Esophagus squamous epithelium (tissue), 5 donors: ENCODE measurements at places on chromosomes 2 and 18.

DNA sequence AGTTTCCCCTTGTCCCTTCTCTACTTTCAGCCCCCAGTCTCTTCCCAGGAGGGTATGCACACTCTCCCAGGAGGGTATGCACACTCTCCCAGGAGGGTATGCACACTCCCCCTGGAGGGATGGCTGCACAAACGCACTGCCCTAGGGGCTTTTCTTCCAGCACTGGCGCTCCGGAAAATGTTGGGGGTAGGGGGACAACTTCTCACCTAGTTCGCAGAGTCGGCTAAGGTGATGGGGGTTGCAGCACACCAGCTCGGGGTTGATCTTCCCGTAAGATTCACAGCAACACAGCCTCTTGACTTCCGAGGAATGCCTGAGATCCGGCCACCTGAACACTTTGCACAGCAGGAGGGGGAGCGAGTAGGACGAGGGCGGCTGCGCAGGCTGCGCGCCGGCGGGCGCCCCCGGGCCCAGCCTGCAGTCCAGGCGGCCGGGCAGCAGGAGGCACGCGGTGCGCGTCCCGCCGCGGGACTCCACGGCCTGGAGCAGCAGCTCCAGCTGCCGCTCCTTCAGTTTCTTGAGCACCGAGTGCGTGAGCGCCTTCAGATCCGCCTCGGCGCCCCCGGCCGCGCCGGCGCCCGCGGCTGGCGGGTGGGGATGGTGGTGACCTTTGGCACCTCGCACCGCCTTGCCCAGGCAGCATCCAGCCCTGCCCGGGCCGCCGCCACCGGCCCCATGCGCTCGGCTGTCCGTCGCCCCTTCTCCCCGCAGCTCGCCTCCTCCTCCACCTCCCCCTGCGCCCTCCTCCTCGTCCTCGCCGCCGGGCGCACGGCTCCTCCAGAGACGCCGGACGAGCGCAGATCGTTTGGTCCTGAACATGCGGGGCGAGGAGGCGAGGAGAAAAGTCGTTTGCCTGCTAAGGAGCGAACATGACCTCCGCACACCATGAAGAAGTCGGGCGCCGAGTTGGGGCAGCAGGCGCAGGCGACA is 894 bp downstream of the SMAD7 start:
- no peak for DNase-seq

- DNase-seq, result no peak
Observed at GRCh38 chr18:31039426-31039825, 3.1 kb downstream of the DSC3 start.

DNA sequence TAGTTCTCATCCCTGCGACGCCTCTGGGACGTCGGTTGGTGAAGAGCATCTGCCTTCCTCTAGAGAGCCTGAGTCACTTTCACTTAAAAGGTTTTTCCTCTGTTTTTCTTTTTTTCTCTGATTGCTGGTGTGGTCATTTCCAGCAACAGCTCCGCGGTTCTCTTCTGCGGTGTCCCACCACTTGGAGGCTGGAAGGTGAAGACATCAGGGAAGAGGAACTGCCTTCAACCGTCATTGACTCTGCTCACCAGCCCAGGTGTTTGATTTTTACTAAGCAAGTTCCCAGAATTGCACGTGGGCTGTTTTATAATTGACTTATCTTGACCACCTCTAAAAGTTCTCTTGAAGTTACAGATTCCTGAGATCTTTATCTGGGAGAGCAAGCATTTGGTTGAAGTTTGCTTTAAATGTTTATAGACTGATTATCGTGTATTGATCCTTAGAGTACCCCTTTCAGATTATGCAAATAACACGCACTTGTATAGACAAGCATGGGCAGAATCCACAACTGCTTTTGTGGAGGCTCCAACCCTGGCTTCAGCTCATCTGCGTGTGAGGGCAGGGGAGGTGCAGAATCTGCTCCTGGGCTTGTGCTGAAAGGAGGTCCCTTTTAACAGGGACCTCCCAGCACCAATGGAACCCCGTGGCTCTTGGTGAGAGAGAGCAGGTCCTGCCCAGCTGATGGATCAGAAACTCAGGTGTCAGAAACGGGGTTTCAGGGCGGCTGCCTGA is 3.5 kb downstream of the CTDP1 start:
- no peak for DNase-seq

- DNase-seq, result no peak
Observed at GRCh38 chr2:127279781-127280180, 14.2 kb downstream of the ERCC3 start.

DNA sequence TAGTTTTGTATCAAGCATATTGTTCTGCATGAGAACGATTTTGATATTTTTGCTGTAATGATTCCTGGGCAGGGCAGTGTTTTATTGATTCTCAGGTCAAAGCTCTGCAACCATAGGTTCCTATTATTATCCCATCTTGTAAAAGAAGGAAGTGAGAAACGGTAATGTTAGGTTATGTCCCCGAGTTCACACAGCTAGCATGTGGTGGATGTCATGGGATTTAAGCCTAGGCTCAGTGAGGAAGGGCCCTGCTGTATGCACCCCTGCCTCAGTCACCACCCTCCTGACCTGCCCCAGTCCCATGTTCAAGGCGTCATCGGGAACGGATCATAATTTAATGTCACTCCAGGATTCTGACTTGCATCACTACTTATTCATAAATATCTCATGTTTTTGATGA is 10.7 kb downstream of the ACP1 start:
- no peak for DNase-seq

- DNase-seq, result no peak
Observed at GRCh38 chr2:216690853-216691741, 4.3 kb downstream of the IGFBP5 start.

DNA sequence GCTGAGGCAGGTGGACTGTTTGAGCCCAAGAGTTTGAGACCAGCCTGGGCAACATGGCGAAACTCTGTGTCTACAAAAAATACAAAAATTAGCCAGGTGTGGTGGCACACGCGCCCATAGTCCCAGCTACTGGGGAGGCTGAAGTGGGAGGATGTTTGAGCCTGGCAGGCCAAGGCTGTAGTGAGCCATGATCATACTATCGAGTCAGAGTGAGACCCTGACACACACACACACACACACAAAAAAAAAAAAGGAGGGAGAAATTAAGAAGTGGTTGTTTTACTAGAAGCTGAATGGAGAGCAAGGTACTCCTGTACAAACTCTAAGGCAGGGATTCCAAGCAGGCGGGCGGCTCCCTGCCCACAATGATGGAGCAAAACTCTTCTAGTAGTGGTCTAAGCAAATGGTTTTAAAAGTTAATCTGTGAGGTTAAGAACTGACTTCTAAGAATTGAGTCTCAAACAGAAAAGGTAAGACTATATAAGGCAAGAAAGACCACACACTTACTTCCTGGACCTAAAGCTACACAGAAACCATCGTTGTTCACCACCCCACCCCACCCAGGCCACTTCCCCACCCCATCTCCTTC is 2.6 kb downstream of the ANKRD44 start:
- no peak for DNase-seq

GRCh38 chr2:234988491-234988890 is 36.7 kb downstream of the SH3BP4 start:
- DNase-seq, result no peak

- no peak for DNase-seq
Observed at GRCh38 chr2:101655702-101656422, 41.6 kb upstream of the MAP4K4 start.

DNA sequence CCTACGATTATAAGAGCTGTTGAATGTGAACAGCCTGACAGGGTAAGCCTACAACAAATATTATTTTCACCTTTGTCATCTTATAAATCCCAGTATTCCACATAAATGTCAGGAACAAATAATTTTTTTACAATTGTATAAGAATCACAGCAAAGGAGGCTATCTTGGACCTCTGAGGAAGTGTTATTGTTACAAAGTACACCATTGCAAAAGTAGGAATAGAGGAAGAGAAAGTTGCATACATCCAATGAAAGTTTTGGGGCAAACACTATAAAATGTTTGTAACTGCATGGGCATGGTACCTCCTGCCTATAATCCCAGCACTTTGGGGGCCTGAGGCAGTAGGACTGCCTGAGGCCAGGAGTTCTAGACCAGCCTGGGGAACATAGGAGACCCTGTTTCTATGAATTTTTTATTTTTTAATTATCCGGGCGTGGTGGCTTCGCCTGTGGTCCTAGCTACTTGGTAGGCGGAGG is 715 bp upstream of the MEMO1 start:
- DNase-seq, result no peak

- no peak for DNase-seq
Observed at GRCh38 chr2:207048416-207048815, 109.1 kb downstream of the CPO start.

DNA sequence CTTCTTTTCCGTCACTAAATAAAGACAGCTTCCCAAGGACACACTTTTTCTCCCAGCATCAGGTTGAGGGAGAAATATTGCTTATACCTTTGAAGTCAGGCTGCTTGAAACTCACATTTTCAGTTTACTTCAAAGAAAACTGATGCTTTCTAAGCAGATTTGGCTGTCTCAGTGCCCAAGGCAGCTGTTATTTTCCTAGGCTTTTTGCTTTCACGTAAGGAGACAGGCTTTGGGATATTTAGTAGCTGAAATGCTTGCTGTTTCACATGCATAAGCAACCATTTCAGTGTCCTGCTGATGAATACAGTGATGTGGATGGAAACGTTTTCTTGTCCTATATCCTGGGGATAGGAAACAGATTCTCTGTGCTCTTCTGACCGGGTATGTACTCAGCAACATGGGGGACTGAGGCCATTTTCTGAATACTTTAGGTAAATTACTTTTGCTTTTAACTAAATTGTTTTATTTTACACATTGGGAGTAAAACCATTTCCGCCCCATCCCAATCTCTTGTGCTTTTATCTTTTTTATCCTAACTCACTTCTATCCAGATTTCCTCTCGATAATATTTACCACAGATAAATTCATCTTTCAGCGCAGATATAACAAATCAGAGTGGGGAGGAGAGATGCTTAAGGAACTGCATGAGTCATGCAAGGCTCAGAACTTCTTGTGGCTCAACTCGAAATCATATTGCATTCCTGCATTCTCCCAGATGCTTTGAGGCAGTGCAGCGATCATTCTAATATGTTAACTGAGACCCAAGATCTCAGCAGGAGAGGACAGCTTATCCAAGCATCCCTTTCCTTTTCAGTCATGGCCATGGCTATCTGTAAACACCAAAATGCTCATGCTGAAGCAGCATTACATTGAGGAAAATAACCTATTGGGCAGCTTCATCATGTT is 22.2 kb downstream of the GALR1 start:
- no peak for DNase-seq

GRCh38 chr2:161030260-161031063 is 129.8 kb upstream of the TANK start:
- DNase-seq, result no peak

GRCh38 chr2:211994806-211995205 is 543.8 kb downstream of the ERBB4 start:
- no peak for DNase-seq

DNA sequence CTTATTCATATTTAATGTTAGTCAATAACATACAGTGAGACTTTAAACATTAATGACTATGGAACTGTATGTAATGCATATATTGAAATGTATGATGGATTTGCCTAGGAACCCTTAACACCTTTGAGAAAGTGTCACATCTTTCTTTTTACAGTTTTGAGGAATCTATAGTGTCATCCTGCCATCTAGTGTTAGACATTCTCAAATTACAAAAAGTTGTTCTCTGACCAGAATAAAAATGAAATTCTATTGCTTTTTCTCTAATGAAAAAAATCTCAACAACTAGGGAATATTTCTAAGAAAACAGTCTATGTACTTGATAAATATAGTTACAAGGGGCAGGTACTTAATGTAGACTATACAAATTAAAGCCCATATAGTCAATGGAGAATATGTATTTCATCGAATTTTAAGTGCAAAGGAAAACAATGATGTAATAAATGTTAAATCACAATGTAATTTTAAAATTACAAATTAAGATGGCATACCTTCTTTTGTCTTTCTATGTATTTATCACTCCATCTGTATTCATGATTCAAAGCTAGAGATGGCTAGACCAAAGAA is 5.1 kb upstream of the CALCRL start:
- no peak for DNase-seq

DNA sequence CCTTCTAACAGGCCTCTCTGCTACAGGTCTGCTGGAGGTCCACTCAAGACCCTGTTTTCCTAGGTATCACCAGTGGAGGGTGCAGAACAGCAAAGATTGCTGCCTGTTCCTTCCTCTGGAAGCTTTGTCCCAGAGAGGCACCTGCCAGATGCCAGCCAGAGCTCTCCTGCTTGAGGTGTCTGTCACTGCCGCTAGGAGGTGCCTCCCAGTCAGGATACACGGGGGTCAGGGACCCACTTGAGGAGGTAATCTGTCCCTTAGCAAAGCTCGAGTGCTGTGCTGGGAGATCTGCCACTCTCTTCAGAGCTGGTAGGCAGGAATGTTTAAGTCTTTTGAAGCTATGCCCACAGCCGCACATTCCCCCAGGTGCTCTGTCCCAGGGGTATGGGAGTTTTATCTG is 140.6 kb downstream of the BAZ2B start:
- no peak for DNase-seq

- DNase-seq, result no peak
Observed at GRCh38 chr2:238172439-238172838, 13.7 kb downstream of the ERFE start.

DNA sequence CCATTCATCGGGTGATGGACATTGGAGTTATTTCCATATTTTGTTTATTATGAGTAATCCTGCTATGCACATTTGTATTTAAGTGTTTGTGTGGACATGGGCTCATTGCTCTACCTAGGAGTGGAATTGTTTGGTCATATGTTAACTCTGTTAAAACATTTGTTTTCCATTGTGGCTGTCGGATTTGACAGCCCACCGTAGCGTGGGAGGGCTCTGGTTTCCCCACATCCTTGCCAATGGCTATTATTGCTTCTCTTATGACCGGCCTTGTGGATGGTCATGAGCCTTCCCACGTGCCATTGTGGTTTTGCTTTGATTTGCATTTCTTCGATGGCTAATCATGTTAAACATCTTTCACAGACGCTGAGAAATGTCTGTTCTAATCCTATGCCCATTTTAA is 92.0 kb downstream of the ZNF236 start:
- DNase-seq, result no peak

GRCh38 chr2:38862476-38862875 is 13.3 kb downstream of the DHX57 start:
- DNase-seq, result no peak
